ENCODE measurements at places on chromosomes 7 and 10.

- peak; percentile 23 for DNase-seq
These were observed at the start of gene TWIST1 for GRCh38 chr7:19117091-19117869. TSS of gene TWIST1 (minus strand) at chr7:19117636. CDS start at chr7:19117321, 315 bp downstream.

DNA sequence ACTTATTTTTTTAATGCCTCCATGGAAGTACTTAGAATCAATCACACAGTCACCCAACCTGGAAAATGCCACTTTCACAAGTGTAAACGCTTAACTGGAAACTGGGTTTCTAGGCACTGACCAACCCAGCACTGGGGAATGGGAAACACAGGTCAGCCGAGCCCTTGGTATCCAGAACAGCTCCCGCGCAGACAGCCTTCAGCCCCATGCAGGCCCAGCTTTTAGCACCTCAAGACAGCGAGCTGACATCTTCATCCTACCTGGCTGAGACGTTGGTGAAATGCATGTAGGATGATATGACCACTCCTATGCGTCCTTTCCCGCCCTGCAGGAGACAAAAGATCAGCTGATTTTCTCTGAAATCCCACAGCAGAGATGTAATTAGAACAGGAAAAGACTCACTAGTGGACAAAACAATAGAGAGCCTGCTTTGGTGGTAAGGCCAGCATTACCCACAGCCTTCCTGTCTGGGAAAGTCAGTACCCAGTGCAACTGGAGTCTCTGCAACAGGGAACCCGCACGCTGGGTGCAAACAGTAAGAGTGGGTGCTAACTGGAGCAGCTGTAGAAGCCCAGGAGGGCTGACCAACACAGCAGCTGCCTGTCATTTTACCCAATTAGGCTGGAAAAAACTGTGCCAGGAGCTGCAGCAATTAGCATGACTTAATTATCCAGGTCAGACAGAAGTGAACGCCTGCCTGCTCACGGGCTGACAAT, 153.7 kb downstream of the TNS3 start:
- peak; percentile 56 for DNase-seq

GRCh38 chr10:79203014-79203644, 134.4 kb downstream of the ZMIZ1 start:
- DNase-seq = no peak

DNA sequence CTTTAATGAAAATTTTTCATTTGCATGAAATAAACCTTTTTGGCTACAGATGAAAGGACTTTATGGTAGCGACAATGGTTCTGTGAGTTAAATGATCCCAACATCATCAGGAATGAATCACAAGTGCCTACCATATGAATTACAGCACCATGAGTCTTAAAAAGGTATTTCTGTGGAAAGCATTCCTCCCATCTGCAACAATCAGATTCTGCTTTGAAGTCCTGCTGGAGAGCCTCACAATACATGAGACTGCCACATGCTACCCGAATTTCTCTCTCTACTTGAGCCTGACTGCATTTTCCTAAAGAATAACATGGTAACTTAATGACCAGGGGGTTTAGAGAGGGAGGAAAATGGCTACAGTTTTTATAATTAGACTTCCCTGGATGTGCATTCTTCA, 190.3 kb downstream of the TWIST1 start:
- no peak for DNase-seq
